Daoy (cell line): ENCODE measurements at places on chromosomes 2 and 18.

GRCh38 chr2:239724194-239724849, 300.8 kb downstream of the NDUFA10 start:
- no peak for DNase-seq

DNA sequence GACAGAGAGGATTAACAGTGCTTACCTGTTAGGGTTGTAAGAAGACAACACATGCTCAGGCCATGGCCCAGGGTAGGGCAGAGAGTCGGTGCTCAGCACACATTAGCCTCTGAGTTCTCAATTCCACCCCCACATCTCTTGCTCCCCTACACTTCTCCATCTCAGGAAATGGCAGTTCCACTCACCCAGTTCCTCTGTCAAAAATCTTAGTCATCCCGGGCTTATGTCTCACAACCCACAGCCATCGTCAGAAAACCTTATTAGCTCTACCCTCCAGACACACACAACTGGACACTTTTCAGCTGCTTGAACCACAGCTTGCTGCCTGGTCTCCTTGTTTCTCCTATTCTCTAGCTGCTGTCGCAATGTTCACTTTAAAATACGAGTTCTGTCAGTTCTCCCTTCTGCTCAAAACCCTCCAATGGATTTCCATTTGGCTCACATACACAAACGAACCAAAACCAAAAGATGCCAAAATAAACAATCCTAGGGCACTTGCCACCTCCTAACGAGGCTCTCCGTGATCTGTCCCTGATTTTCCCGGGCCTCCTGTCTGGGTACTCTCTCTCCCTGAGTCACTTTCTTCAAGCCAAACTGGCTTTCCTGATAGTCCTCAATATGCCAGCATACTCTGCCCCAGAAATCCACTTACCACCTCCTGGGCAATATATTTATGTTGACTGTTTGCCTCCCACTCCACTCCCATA, 89.7 kb downstream of the KCTD1 start:
- peak; percentile 70 for DNase-seq

- DNase-seq, result no peak
Observed at GRCh38 chr18:24071029-24071428, 56.5 kb downstream of the TTC39C start.

- no peak for DNase-seq
Observed at GRCh38 chr2:223854741-223855140, 17.4 kb upstream of the AP1S3 start.

DNA sequence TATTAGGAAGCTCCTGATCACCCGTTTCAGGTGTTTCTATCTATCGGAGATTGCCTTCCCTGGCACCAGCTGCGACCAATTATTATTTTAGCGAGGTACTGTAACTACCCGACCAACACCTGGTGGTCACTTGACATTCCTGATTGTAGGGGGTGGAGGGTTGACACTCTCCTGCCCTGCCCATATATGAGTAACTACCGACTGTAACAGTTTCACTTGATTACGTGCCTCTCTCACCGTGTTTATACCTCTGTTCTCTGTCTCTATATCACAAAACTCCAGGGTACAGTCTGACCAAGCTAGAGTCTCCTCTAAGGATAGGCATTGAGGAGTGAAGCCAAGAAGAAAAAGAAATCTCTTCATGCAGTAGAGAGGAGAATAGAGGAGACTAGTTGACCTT, 268.0 kb upstream of the LRATD1 start:
- DNase-seq, result no peak

DNA sequence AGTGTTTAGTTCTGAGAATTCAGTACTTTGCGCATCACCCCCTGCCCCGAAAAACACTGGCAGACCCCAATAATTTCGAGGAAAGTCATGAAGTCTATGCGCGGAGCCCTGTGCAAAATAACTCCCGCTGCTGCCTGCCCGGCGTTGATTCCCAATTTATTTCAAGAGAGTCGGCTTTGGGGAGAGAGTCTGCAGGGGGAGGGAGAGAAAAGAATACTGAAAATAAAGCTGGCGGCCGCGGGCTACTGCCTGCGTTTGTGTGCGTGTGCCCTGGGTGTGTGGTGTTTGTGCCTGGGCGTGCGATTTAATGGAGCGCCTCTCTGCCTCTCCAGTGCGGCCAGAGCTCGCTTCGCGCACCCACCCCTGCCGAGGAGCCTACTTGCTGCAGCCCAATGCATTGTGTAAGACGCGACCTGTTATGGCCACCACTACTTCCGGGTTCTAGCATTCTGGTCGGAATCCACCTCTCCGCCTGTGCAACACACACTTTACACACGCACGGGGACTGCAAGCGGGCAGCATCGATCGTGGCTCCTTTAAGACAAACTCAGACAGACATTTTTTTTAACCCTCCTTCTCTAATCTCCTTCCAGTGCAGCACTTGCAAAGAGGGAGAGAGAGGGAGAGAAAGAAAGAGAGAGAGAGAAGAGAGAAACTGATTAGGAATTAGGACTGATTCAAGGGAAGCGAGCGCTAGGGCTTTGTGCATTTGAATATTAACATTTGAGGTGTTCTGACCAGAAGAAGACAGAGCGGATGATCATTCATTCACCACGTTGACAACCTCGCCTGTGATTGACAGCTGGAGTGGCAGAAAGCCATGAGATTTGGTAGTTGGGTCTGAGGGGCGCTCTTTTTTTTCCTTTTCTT, at the start of gene MEIS1:
Gene MEIS1 (plus strand): TSS at position 447 of the 870 bp plus-strand sequence. CDS start 732 bp downstream, outside the sequence.
- peak; percentile 93 for DNase-seq

- no peak for DNase-seq
Observed at GRCh38 chr2:231936491-231936890, 10.3 kb upstream of the NPPC start.

- DNase-seq, result no peak
Observed at GRCh38 chr2:236946871-236947270, 138.8 kb upstream of the COPS8 start.

GRCh38 chr2:5725794-5726463, 33.7 kb downstream of the SOX11 start:
- DNase-seq, result peak; percentile 61

GRCh38 chr2:100292022-100292580, 30.2 kb downstream of the LONRF2 start:
- peak; percentile 92 for DNase-seq

DNA sequence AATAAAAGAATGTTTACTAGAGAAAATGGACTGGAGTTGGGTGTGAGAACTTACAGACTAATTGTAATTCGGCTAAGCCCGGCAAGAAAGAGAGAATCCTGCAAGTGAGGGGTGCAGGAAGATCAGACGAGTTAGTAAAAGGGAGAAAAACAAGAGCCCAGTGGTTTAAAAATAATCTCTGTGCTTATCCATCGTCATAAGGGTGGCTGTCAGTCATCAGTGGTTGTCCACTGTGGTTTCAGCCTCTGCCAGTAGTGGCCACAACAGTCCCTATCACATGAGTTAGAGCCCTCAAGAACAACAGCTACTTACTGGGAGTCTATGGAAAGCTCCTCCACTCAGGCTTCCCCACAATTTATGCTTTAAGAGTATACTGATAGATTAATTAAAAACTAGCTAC, 239.8 kb downstream of the SETBP1 start:
- no peak for DNase-seq

DNA sequence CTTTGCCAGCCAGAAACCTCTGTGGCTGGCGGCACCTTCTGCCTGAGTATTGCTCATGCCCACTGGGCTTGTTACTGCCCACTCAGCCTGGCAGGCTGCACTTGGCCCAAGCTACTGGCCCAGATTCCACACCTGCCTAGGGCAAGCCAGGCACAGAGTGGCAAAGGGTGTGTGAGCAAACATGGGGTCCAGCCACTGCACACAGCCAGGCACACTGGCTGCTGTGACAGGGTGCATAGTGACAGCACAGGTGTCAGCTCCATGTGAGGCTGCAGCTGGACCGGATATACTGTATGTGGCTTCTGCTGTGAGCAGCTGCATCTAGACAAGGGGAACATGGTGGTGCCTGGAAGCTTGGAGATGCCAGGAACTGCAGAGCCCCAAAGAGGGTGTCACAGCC, 113.9 kb downstream of the COPS8 start:
- DNase-seq, result peak; percentile 50

- no peak for DNase-seq
Observed at GRCh38 chr2:102558463-102558862, 60.9 kb upstream of the SLC9A2 start.

DNA sequence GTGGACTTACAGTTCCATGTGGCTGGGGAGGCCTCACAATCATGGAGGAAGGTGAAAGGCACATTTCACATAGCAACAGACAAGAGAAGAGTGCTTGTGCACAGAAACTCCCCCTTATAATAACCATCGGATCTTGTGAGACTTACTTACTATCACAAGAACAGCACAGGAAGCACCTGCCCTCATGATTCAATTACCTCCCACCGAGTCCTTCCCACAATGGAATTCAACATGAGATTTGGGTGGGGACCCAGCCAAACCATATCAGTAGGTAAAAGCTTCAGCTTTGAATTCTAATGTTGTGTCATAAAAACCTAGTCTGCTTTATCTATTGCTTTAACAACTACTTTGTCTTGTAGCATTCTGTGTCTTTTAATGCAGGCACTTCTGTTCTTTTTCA, 140.4 kb upstream of the PIK3C3 start:
- no peak for DNase-seq

DNA sequence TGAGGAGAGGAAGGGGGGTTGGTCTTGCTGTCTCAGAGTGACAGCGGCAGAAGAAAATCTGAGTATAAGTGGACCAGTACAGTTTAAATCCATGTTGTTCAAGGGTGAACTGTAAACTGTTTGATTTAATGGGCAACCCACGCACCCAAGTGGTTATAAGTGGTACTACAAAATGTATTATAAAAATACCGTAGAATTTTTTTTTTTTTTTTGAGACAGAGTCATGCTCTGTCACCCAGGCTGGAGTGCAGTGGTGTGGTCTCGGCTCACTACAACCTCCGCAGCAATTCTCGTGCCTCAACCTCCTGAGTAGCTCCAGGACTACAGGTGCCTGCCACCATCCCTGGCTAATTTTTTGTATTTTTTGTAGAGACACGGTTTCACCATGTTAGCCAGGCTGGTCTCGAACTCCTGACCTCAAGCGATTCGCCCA, 2.1 kb upstream of the CHCHD5 start:
- DNase-seq, result peak; percentile 47

DNA sequence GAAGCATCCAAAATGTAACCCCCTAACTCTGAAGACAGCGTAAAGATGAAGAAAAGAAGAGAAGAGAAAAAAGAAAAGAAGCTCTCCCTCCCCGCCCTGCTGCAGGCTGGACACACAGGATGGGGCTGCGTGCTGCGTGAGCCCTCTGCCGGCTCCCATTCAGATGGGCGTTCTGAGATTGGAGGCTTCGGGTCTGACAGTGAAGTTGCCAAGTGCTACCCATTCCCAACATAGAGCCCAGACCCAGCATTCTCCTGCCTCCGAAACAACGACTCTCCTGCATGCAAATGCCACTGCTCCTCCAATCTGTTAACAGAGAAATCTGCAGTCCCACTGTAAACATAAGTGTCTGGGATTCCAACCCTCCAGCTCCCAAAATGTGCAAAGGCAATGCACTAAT, 234.9 kb downstream of the BCL11A start:
- DNase-seq, result peak; percentile 39

DNA sequence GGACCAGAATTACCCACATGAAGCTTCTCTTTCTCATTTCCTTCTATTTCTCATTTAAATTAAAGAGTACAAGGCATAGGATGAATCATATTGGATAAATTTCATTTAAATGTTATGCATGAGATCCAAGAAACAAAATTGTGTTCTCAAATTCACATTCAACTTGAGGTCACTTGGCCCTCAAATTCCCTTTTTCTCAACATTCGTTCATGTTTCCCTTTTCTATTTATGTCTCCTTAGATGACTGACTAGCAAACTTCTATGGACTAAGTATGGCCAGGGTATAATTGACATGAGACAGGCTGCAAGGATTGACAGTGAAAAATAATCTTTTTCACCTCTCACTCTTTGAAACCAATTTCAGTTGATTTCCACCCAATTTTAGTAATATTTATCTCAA, 4.0 kb upstream of the LDLRAD4 start:
- no peak for DNase-seq

DNA sequence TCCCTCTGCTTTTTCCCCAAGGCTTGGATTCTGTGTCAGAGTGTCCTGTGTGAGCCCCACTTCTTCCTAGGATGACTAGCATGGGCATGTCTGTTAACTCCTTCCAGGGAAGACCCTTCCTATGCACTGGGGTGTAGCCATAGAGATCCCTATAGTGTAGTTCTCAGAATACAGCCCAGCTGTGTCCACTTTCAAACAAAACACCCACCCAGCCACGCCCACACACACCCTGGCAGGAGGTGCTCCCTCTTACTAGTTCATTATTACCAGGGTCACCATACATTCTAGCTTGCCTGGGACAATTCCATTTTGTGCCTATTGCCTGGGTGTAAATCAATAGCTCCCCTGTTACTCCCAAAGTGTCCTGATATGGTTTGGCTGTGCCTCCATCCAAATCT, 195.6 kb downstream of the MYCN start:
- no peak for DNase-seq

GRCh38 chr2:178892751-178893625, 85.8 kb upstream of the TTN start:
- no peak for DNase-seq

GRCh38 chr2:98634406-98635092, 26.2 kb downstream of the UNC50 start:
- DNase-seq, result peak; percentile 30

DNA sequence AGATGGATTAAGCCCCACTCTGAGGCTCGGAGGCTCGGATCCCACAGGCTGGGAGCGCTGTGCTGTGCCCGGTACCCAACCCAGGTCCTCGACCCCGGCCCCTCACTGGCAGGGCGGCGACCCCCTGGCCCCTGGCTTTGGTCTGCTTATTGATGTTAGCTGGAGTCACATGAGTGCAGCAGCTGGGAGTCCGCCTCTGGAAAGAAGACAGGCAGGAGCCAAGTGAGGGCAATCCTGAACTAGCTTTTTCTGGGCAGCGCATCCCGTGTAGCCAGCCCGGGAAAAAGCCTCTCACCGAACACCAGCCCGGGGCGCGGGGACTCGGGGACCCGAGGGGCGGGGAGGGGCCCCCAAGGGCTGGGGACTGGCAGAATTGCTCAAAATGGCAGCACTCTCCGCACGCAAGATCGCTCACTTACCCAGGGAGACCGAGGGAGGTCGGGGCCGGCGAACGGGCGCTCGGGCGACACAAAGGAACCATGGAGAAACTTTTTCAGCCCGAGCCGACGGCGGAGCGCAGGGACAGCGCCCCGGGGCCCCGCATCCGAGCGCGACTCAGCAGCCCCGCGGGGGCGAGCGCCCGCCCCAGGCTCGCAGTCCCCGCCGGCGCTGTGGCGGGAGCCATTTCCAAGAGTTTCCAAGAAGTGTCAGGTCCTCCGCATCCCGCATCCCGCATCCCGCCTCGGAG, 567 bp downstream of the TMEM200C start:
- peak; percentile 8 for DNase-seq

GRCh38 chr2:224284134-224284946, 117.6 kb downstream of the FAM124B start:
- DNase-seq, result peak; percentile 20

GRCh38 chr18:31710826-31711225, 26.4 kb upstream of the B4GALT6 start:
- DNase-seq, result no peak

DNA sequence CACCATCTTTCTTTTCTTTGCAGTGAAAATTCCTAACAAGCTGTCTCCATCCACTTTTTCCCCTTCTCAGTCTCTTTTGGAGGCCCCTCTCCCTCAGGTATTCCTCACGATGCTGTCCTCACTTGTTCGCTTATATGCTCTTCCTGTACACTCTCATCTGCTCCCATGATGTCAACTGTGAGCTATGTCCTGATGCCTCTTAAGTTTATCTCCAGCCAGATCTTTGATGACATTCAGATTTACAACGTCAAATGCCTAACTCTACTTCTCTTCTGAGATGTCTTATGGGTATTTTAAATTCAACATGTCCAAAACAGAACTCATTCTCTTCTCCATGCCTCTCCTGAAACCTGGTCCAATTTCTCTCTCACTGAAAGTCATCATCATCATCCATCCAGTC, 55.1 kb upstream of the SERTAD2 start:
- DNase-seq, result no peak

- no peak for DNase-seq
Observed at GRCh38 chr2:18824325-18824790, 235.0 kb upstream of the NT5C1B start.
